ENCODE measurements at places on chromosomes 1 and 21. TPM values are rescaled to one million over a fixed set of nuclear protein-coding genes. Genes with fewer than 3 reads are reported as not detected.

- no peak overlapping the region for H3K4me3 ChIP-seq
- H3K27me3 ChIP-seq = no peaks in the 10 kb centered on the region
- H3K4me1 ChIP-seq = peaks cover 4% of the 10 kb centered on the region
- no peaks in the 10 kb centered on the region for H3K36me3 ChIP-seq
- DNase-seq = no peak
Measured at GRCh38 chr1:198560161-198560560, 19.7 kb upstream of the ATP6V1G3 start.

DNA sequence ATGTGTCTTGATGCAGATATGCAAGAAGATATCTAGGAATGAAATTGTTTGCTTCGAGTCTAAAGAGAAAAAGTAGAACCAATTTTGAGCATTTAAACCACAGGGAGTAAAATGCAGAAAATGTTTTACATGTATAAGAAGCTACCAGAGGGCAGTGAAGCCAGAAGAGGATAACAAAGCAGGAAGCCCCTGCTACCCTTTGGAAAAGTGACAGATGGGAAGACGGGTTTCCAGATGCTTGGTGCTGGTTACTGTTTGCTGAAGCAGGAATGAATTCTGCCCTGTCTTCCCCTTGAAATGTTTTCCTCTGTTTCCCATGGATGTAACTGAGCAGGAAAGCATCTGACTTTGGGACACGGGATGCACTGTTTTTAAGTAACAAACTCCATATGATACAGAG, 822.2 kb downstream of the MRPL39 start:
- no peaks in the 10 kb centered on the region for H3K27me3 ChIP-seq
- no peaks in the 10 kb centered on the region for H3K4me1 ChIP-seq
- no peaks in the 10 kb centered on the region for H3K36me3 ChIP-seq
- no peak overlapping the region for H3K4me3 ChIP-seq
- DNase-seq = no peak
- no peak overlapping the region for H3K27ac ChIP-seq

The NBPF4 gene
- not detected for total RNA-seq

DNA sequence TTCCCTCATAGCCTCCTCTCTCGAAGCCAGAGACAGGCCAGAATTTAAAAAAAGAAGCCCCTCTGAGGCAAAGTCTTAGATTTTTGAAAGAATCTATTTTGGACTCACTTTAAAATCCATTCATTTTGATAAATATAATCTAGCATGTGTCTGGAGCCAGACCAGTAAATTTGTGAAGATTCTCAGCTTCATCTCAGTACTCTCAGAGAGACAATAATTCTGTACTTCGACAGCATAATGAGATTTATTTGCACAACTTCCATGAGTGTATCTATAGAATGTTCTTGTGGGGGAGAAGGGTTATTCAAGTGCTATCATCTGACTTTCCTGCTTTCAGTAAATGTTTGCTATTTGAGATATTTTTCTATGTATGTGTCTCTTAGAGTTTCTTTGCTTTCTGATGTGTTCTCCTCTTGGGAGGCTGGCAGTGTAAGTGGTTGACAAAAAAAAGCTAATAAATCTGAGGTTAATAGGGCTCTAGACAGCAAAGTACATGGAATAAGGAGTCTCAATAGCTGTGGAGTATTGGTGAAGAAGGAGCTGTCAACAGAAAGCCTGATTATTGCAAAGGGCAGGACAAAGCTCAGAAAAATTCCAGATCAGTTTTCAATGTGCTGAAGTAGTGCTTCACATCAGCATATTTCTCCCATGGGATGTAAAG, 223.0 kb downstream of the PTBP2 start:
- H3K4me1 ChIP-seq = no peaks in the 10 kb centered on the region
- DNase-seq = no peak
- no peak overlapping the region for H3K27ac ChIP-seq
- H3K27me3 ChIP-seq = no peaks in the 10 kb centered on the region

The SHISA4 gene
- 5.3 TPM for total RNA-seq

DNA sequence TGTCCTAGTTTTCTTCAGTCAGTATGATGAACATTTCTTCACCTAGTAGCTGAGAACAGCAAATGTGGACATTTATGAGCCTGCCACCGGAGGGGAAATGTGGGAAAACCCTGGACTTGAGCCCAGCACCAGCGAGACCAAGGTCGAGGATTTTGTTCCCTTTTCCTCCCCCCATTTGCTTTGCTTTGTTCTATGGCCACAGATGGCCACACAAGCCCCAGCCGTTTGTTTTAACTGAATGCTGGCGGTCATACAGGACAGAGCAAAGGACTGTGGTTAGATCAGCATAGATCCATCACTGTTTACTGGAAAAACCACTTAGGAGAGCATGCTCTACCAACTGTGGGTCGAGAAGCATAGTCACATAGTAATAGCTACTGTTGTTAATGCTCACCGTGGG, 20.9 kb downstream of the SH2D2A start:
- no peak overlapping the region for H3K27ac ChIP-seq
- peaks cover 99% of the 10 kb centered on the region for H3K36me3 ChIP-seq
- H3K4me3 ChIP-seq = no peak overlapping the region

DNA sequence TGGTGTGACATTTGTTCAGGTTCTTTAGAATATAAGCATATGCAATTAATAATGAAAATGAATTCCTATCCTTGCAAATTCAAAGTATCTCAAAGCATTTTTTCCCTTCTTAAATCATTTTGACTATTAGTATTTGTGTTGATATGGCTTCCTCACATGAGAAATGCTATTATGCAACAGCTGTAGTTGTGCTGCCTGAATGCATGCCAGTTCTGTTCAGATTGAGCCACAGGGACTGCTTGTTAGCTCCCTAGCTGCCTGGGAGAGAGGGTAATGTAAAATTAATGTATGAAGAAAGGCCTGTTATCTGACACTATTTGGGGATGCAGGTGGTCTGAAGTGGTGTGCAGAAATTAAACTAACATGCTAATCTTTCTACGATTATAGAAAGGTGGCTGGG, 45.5 kb downstream of the CACHD1 start:
- no peak overlapping the region for H3K27ac ChIP-seq
- no peaks in the 10 kb centered on the region for H3K36me3 ChIP-seq
- DNase-seq = peak; percentile 74

GRCh38 chr1:166391279-166392066, 224.7 kb upstream of the FAM78B start:
- H3K27me3 ChIP-seq = no peaks in the 10 kb centered on the region
- no peaks in the 10 kb centered on the region for H3K4me1 ChIP-seq

DNA sequence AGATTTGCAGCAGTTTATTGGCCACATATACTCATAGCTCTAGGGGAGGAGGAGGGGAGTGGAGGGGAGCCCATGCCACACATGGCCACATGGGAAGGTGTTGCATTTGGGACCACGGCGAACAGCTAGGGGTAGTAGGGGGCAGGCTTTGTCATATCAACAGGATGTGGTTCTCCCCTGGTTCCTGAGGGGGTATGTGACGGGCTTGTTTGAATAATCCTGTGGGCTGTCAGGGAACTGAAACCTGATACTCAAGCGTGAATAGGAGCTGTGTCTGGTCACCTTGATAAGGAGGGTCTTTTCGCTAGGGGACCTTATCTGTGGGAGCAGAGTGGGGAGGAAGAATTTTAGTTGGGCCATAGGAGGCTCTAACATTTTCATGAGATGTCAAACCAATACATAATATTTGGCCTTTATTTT, 264.7 kb downstream of the CTH start:
- no peak for DNase-seq
- no peaks in the 10 kb centered on the region for H3K27me3 ChIP-seq
- H3K27ac ChIP-seq = no peak overlapping the region
- H3K4me3 ChIP-seq = no peak overlapping the region
- H3K4me1 ChIP-seq = no peaks in the 10 kb centered on the region

The HSF2BP gene
- 1.6 TPM for total RNA-seq

The TRAPPC3 gene
- total RNA-seq = 111 TPM

- no peaks in the 10 kb centered on the region for H3K27me3 ChIP-seq
- peaks cover 53% of the 10 kb centered on the region for H3K36me3 ChIP-seq
- no peak overlapping the region for H3K27ac ChIP-seq
- H3K4me1 ChIP-seq = peaks cover 20% of the 10 kb centered on the region
- H3K4me3 ChIP-seq = no peak overlapping the region
Measured at GRCh38 chr1:43360616-43361015, 1.8 kb downstream of the CDC20 start.

DNA sequence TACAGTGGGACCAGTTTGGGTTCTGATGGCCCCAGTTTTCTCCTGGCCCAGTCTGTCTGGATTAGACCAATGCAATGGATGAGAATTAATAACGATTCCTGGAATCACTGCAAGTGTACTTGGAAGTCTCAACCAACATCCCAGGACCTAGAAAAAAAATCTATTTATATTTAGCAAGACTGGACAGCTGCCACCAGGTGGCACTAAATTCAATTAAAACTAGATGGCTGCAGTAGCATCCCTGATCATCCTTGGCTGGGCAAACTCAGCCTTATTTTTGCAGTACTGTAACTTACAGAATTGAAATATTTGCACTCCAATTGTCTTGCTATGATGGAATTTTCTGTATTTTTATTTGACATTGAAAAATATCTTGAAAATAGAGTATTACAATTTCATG, 165.7 kb downstream of the NCAM2 start:
- no peak for DNase-seq
- no peaks in the 10 kb centered on the region for H3K27me3 ChIP-seq
- no peak overlapping the region for H3K27ac ChIP-seq
- H3K4me1 ChIP-seq = no peaks in the 10 kb centered on the region
- no peaks in the 10 kb centered on the region for H3K36me3 ChIP-seq

- no peak for DNase-seq
- H3K36me3 ChIP-seq = no peaks in the 10 kb centered on the region
- no peaks in the 10 kb centered on the region for H3K27me3 ChIP-seq
- no peak overlapping the region for H3K4me3 ChIP-seq
- no peak overlapping the region for H3K27ac ChIP-seq
Measured at GRCh38 chr1:218588540-218589172, 243.5 kb downstream of the TGFB2 start.

- H3K27me3 ChIP-seq = no peaks in the 10 kb centered on the region
- no peaks in the 10 kb centered on the region for H3K36me3 ChIP-seq
- no peak overlapping the region for H3K27ac ChIP-seq
Measured at GRCh38 chr1:68227598-68227997, 4.7 kb downstream of the WLS start.

DNA sequence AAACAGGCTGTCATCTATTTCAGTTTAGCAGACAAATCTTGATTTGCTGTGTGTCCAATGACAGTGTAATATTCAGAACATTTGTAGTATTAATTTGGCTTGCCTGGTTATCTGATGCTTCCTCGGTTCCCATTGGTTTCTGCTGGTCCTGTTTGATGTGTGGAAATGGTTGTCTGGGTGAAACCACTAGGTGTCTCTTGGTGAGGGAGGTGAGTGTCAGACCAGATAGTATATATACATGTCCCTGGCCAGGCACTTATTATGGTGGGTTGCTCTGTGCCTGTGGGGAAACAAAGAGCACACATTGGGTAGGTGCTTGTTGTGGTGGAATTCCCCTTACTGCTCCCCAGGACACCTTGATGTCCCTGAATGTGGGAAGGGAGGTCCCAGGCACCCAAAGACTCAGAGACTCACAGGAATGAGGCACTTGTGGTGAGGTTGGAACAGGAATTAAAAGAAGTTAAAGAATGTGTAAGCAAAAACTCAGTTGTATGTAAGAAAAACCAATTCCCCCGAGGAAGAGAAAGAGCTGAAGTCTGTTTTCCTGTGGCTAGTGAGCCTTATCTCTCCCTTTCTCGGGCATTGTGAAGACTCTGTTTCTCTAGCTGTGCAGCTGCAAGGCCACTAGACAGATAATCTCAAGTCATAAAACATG, 1519.1 kb downstream of the BRINP3 start:
- no peak overlapping the region for H3K27ac ChIP-seq
- no peak overlapping the region for H3K4me3 ChIP-seq
- no peaks in the 10 kb centered on the region for H3K27me3 ChIP-seq
- no peaks in the 10 kb centered on the region for H3K36me3 ChIP-seq
- DNase-seq = no peak

The PDPN gene
- 35.5 TPM for total RNA-seq

DNA sequence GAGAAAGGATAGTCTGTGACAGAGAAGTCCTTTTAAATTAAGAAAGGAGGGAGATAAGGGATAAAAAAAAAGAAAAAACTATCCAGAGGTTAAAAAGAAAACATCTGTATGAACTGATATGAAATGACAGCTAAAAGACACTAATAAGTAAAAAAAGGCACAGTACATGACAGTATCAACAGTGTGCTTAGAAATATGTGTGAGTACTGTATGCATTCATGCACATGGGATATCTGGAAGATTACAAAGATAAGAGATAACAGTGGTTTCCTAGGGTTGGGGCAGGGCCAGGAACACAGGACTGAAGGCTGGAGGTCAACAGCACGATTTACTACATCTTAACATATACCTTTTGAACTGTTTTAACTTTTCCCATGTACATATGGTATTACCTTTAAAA, 13.3 kb downstream of the PTP4A2 start:
- H3K27ac ChIP-seq = no peak overlapping the region
- peaks cover 72% of the 10 kb centered on the region for H3K4me1 ChIP-seq
- no peaks in the 10 kb centered on the region for H3K36me3 ChIP-seq
- no peaks in the 10 kb centered on the region for H3K27me3 ChIP-seq
- no peak for DNase-seq

- H3K4me3 ChIP-seq = peak overlapping the region; percentile 86
- H3K27me3 ChIP-seq = no peaks in the 10 kb centered on the region
- peaks cover 56% of the 10 kb centered on the region for H3K4me1 ChIP-seq
- no peak for DNase-seq
- peak overlapping the region; percentile 94 for H3K27ac ChIP-seq
Measured at GRCh38 chr1:27154469-27154990, 395 bp downstream of the SLC9A1 start.

DNA sequence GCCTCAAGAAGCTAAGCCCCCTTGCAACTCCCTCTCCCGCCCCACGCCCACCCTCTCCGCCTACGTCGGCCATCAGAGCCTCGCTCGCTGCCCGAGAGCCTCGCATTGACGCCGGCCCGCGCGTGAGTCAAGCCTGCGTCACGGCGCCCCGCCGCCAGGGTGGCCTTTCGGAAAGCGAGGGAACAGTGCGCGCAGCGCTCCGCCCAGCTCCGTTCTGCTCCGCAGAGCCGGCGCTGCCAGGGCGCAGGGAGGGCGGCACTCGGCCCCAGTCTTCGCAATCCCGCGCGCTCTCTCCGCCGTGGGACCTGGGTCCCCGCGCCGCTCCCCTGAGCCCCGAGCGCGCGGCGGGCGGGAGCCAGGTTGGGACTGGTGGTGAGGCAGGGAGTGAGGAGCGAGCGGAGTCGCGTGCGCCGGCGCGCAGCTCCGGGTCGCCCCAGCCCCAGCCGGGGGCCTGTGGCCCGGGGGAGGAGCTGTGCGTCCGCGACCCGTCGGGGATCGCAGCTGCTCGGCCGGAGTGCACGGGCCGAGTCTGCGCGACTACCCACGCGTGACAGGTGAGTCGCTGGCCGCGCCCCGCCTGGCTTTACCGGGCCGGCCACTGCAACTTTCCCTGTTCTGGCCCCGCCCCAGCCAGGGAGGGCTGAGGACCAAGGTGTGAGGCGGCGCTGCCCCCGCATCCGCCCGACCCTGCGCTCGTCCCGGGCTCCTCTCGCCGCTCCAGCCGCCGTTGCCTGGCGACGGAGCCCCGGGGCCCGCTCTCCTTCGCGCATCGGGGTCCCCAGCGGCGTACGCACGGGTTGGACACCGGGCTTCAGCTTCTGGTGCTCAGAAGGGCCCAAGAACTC, at the start of gene SLC6A17:
TSS of gene SLC6A17 (plus strand) at position 165 of the 845 bp plus-strand sequence. CDS start 16,436 bp downstream, outside the sequence.
- no peak for DNase-seq
- peak within 1 kb of the TSS; percentile 39 for H3K4me3 ChIP-seq
- H3K36me3 ChIP-seq = no peaks in the 10 kb centered on the region
- peaks cover 91% of the 10 kb centered on the region for H3K27me3 ChIP-seq
- H3K27ac ChIP-seq = no peak within 1 kb of the TSS

- no peak overlapping the region for H3K4me3 ChIP-seq
- peaks cover 49% of the 10 kb centered on the region for H3K36me3 ChIP-seq
- H3K27me3 ChIP-seq = no peaks in the 10 kb centered on the region
- no peak overlapping the region for H3K27ac ChIP-seq
- H3K4me1 ChIP-seq = no peaks in the 10 kb centered on the region
Measured at GRCh38 chr1:6646499-6647148, 22.0 kb downstream of the THAP3 start.

The IL12RB2 gene
- total RNA-seq = 4.5 TPM
